ENCODE measurements at places on chromosomes 7 and 10. TPM values are rescaled to one million over a fixed set of nuclear protein-coding genes. Genes with fewer than 3 reads are reported as not detected.

DNA sequence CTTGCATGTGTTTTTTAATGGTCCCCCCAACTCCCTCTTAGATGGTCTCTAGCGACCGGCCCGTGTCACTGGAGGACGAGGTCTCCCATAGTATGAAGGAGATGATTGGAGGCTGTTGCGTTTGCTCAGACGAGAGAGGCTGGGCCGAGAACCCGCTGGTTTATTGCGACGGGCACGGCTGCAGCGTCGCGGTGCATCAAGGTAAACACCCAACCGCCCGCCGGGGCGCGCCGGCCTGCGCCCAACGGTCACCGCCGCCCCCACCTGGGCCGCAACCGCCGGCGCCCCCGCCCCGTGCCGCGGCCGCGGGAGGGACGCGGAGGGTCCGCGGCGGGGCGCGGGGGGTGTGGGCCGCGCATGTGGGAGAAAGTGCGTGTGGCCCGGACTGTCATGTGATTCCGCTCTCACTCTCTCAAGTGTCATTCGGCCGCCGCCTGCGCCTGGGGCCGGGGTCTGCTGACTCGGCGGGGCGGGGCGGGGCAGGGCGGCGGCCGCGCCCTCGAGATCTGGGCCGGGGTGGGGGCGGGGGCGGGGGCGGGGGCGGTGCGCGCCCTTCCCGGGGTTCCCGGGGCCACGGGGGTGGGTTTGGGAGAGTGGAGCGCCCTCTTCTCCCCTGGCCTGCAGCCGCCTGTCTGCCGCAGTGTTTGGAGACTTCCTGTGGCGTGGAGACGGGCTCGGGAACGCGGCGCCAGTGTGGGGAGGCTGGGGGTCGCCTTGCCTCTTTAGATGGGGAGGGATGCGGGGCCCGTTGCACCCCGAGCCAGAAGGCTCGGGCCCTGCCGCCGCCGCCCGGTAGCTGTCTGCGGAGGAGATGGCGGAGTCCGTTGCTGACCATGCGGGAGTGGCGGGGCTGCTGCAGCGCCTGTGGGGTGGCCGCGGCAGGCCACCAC lies 817 bp downstream of the MLLT10 start:
- DNase-seq = no peak

Gene HTR7
- 2.1 TPM for polyA plus RNA-seq

GRCh38 chr10:69428165-69428564 lies 11.4 kb upstream of the TACR2 start:
- DNase-seq = no peak

Gene COL1A2
- polyA plus RNA-seq = 1,063 TPM

Gene OR2A12
- not detected for polyA plus RNA-seq

Gene IL6
- 6.9 TPM for polyA plus RNA-seq

- no peak for DNase-seq
Observed at GRCh38 chr10:124042656-124043309, 50.6 kb downstream of the CHST15 start.

DNA sequence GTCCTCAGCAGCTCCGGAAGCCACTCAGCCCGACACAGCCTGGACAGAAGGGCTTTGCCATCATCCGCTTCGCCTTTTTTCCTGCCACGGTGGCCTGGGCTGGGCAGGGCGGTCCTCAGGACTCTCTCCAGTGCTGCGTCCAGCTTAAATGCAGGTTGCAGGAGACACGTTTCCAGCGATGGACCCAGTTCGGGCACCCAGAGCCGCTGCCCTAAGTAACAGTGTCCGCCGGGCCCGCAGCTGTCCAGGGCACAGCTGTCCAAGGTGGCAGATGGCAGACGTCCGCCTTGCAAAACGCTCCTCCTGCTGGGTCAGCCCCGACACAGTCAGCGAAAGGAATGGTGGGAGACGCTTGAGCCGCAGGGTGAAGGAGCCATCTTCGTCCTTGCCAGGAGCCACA lies 37.0 kb upstream of the FOXL3 start:
- DNase-seq = no peak

Gene PFKP
- 104 TPM for polyA plus RNA-seq
